ENCODE measurements at places on chromosomes 6 and 20.

DNA sequence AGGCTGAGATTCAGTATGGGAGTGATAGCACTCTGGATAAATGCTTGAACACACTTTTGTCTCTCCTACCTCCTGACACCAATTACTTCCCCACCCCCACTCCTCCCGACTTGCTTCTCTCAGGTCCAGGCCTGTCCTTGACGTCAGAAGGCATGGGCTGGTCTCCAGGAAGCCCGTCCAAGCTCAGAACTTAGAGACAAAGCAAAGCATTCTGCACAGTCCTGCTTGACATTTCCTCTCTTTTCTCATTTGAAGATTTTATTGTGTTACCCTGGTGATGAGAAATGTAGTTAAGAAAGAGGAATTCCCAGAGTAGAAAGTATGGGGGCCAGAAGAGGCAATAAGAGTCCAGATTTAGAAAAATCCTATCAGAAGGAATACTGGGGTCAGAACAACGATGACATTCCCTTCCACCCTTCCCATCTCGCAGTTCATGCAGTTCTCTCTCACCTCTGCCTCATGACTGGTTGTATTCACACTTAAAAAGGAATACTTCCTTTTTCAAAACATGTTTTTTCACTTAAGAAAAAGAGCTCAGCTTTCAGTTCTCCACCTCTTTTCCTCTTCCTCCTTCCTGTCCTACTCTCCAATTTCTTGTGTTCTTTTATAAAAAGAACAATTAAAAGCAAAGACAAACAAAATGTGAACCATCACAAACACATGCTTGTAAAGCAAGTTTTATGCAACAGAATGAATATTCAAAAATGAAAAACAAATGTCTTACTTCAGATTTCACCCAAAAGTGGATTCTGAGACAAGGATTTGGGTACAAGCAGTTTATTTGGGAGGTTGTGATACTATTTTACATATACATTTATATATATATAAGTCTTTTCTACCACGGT is 18.5 kb upstream of the FAM184A start:
- no peak for DNase-seq

- no peak for DNase-seq
These were observed 220.7 kb downstream of the UST start for GRCh38 chr6:148967541-148967956.

DNA sequence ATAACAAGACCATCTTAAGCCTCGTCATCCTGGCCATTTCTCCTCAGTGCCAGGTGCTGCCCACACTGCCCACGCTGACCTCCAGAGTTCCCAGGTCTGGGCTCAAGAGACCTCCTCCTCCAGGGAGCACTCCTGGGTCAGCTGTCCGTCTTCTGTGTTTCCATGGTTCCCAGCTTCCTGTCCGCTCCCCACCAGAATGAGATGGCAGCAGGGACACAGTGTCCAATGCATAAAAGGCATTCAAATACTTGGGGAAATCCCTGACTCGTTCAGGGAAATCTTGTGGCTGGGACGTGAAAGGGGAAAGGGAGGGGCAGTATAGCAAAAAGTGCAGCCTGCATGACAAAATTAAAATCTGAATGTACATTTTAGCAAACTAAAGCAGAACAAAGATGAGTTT is 54.3 kb downstream of the SLC23A2 start:
- DNase-seq = no peak

DNA sequence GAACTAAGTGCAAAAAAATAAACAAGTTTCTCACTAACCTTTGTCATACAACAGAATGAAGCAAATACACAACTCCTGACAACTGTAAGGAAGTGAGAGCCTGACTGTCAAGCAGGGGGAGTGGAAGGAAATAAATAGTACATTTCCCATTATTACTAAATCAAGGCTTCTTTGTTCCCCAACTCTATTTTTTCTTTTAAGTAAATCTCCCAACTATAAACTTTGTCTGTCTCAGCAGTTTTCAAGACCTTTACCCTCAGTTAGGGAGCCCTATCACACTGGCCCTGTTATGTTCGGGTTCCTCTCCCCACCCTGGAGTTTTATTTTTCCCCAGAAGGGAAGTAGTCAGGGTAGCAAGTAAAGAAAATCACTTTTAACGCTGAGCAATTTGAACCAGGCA is 24.1 kb upstream of the IPCEF1 start:
- no peak for DNase-seq

GRCh38 chr6:45222380-45222779 is 105.8 kb upstream of the RUNX2 start:
- no peak for DNase-seq

DNA sequence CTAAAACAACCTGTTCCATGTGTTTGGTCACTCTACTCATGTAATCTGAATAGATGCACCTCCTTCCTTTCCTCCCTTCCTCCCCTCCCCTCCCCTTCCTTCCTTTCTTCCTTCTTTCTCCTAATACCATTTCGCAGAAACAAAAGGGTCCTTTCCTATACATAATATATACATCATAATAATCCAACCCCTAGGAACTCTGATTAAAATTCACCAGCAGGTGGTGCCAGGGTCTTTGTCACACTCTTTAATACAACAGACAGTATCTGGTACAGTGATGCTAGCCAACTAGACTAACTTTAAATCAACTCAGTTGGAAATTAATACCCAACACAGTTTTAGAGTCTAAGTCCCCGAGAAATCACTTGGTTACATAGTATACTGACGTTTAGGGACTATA is 181.2 kb upstream of the SHLD1 start:
- no peak for DNase-seq
